T-helper 9 cell (primary cell): ENCODE measurements at places on chromosomes 4 and X.

GRCh38 chr4:79083406-79084010 is 144.3 kb upstream of the PAQR3 start:
- no peak for DNase-seq

GRCh38 chrX:132093239-132093860 is 34.5 kb downstream of the FRMD7 start:
- no peak for DNase-seq

- DNase-seq: peak; percentile 42
Measured at GRCh38 chrX:154457491-154458115, 478 bp upstream of the PLXNA3 start.

DNA sequence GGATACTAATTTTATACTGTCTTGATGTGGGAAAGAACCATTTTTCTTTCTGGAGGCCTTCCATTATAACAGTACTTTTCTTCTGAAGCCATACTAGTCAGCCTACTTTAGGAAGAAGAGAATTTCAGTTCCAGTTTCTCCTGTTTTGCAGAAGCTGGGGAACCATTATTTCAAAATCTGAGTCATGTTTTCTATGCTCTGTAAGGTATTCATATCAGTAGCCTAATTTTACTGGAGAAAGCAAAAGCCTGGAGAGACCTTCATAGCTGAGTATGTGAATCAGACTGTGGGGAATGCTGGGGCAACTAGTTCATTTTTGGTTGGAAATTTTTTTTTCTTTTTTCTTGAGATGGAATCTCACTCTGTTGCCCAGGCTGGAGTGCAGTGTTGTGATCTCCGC is 22.4 kb downstream of the AFF1 start:
- DNase-seq: no peak

DNA sequence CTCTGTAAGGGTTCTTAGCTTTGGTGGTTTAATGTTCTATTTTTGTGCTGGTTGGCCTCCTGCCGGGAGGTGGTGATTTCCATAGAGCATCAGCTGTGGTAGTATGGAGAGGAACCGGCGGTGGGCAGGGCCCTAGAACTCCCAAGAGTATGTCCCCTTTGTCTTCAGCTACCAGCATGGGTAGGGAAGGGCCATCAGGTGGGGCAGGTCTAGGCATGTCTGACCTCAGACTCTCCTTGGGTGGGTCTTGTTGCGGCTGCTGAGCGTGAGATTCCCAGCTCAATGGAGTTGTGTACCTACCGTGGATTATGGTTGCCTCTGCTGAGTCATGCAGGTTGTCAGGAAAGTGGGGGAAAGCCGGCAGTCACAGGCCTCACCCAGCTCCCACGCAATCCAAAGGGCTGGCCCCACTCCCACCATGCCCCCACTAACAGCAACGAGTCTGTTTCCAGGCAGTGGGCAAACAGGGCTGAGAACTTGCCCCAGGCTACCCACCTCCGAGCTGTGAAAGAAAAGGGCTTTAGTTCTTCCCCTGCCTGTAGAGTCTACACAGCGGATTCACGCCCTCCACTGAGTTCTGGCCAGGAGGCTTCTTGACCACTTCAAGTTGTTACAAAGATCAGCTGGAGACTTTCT is 235.9 kb downstream of the RPA4 start:
- DNase-seq: no peak

DNA sequence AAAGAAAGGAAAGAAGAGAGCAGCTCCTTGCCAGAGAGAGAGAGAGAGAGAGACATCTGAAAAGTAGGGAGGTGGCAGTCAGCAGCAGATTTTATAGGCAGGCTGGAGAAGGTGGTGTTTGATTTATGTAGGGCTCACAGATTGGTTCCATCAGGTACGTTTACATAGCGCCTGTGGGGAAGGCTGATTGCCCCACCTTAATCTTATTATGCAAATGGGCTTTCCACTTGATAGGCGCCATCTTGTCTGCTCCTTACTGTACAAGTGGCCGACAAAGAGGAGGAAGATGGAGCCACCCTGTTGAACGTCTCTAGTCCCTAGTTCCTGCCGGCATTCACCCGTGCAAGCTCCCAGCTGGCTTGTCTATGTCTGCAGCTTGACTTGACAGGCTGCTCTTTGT is 49.1 kb upstream of the DHRSX start:
- DNase-seq: no peak

- DNase-seq: no peak
Measured at GRCh38 chrX:68375803-68376202, 57.5 kb downstream of the OPHN1 start.

DNA sequence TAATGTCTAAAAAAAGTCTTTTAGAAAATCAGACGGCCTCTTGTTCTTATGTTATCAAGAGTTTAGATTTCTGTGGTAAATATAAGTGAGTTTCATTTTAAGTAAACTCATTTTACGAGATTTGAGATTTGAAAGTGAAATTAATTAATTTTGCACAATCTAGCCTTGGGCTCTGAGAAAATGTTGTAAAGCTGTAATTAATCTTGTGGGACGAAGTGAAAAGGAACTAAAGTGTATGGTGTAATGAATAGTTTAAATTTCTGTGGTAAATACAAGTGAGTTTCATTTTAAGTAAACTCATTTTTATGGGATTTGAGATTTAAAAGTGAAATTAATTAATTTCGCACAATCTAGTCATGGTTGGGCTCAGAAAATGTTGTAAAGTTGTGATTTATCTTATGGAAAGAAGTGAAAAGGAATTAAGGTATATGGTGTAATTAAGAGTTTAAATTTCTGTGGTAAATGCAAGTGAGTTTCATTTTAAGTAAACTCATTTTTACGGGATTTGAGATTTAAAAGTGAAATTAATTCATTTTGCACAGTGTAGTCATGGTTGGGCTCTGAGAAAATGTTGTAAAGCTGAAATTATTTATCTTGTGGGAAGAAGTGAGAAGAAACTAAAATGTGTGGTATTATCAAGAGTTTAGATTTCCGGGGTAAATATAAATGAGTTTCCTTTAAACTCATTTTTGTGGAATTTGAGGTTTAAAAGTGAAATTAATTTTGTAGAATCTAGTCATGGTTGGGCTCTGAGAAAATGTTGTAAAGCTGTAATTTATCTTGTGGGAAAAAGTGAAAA is 1.6 kb downstream of the SCML1 start:
- DNase-seq: no peak

GRCh38 chrX:123959281-123960063 is 2.0 kb upstream of the STAG2 start:
- peak; percentile 2 for DNase-seq

DNA sequence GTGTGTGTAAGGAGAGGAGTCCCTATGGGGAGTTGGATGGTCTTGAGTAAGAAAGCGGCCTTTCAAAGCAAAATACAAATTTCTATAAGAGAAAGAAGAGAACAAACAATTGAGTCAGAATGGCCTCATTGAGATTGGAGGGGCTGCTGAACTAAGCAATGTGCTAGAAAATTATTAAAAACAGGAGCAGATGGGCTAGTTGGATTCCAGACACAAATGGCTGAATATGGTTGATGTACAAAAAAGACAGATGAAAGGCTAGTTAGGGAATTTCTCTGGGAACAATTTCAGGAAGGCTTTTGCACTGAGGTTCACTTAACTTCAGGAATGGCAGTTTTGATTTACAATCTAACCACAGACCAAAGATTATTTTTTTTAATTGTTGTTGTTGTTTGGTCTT is 1806.8 kb upstream of the TENM3 start:
- DNase-seq: no peak

DNA sequence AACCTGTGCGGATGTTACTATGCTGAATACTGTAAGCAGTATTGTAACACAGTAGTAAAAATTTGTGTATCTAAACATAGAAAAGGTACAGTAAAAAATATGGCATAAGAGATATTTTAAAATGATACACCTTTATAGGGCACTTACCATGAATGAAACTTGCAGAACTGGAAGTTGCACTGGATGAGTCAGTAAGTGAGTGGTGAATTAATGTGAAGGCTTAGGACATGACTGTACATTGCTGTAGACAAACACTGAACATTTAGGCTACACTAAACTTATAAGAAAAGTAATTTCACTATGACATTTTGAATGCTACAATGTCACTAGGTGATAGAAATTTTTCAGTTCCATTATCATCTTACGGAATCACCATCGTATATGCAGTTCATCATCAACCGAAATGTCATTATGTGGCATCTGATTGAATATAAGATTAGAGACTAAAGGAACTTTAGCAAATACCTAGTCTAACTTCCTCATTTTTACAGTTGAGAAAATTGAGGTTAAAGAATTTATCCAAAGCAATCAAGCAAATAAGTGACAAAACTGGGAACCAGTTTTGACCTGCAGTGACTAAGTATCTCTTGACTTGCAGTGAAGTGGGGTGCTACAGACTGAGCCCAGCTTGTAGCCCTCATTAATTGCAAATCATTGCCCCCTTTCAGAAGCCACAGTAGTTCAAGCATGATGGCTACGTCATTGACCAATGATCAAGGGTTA is 55.3 kb downstream of the EGF start:
- DNase-seq: no peak

- no peak for DNase-seq
Measured at GRCh38 chr4:53821179-53821851, 230.0 kb upstream of the LNX1 start.

DNA sequence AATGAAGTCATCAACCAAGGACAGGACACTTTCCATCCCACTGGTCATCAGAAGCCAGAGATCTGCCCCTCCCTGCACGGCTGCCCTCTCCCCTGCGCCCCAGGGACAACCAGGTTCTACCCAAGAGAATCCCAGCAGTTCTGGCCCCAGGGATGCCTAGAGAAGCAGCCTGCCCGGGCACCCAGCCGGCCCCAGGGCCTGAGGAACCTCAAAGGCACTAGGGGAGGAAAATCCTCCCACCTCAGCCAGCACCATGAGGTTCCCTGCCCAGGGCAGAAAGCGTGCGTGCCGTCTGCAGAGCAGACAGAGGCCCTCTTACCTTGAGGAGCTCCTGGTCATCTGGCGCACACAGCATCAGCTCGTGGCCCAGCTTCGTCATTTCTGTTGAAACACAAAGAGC is 8.1 kb downstream of the HAUS7 start:
- no peak for DNase-seq

GRCh38 chrX:23952984-23953907 is 45.4 kb downstream of the CXorf58 start:
- DNase-seq: peak; percentile 4

DNA sequence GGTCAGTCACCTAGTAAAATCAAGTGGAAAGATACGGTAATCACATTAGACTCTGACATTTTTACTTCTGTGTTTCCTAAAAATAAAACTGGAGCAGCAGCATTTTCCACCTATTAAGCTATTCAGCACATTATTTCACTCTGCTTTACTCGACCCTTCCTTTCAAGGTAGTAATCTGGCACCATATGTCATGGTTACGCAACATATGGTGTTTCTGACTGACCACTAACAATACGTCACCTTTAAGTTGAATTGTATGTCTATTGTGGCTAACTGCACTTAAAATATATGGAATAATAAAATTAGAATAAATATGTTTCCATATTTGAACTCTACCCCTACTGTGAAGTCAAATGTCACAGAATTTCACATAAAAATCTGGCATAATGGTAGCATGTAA is 168.8 kb downstream of the CDS1 start:
- DNase-seq: no peak

- no peak for DNase-seq
Measured at GRCh38 chr4:151659601-151660364, 101.0 kb downstream of the GATB start.

- DNase-seq: no peak
Measured at GRCh38 chrX:120790118-120790517, 85.5 kb downstream of the CT47B1 start.

DNA sequence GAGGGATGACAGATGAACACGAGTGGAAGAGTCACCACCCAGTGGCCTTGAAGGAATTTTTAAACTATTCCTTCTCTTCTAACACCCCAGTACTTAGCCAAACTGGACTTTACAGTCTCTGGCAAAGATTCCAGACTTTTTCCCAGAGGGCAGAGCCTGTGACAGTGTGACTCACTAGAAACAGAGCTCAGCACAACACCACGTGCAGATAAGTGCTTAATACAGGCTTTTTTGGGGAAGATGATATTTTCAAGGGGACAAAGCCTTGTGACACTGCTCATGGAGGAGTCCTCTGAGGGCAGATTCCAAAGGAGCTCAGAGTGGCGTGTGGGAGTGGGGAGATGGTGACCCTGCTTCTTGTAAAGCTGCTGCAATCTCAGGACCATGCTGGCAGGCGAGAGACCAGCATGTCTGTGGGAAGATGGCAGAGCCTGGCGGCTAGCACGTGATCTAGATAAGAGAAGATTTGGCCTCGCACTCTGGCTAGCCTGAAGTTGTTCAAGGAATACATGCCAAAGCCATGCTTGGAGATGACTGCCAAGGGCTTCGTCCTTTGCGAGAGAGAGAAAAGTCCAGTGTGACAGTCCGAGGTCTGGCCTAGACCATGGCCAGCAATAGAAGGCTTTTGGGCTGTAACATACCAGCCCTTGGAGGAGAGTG is 2.4 kb downstream of the RAB33A start:
- no peak for DNase-seq

GRCh38 chr4:13174001-13174400 is 310.1 kb downstream of the RAB28 start:
- no peak for DNase-seq

DNA sequence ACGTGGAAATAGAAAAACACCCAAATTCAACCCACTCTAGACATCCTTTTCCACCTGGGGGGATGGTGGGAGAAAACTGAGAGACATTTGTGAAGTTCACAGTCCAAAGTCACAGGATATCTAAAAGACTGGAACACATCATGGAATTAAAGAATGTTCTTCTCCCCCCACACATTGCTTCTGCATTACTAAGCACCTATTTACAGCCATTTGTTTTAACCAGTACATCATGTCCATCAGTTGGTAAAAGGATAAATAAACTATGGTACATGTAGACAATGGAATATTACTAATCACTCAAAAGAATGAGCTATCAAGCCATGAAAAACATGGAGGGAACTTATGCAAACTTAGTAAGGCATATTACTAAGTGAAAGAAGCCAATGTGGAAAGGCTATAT is 185.5 kb upstream of the ANXA10 start:
- no peak for DNase-seq

DNA sequence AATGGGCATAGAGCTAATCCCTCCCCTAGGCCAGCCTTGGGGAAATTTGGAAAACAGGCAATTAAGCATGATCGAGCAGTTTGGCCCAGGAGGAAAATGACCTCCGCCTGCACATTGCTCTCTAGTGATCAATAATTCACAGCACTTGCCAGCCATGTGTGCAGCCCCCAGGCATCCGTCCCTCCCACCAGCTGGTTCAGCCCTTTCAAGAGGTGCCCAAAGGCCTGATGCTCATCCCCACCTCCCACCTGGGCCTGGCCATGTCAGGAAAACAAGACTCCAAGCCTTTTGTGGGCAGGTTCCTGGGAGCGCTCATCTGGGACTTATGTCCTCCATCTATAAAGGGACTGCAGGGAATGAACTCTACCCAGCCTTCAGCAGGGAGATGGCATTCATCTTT is 17.5 kb upstream of the PPP2R2C start:
- DNase-seq: no peak

- peak; percentile 28 for DNase-seq
Measured at GRCh38 chr4:40316782-40317635, 18.1 kb upstream of the CHRNA9 start.

- DNase-seq: peak; percentile 2
Measured at GRCh38 chr4:81724925-81725329, 253.2 kb upstream of the RASGEF1B start.

GRCh38 chrX:136692271-136692670 is 44.3 kb downstream of the CD40LG start:
- DNase-seq: no peak

- no peak for DNase-seq
Measured at GRCh38 chr4:139526928-139527327, 29.1 kb downstream of the SETD7 start.
